ENCODE measurements at places on chromosomes 4 and X.
A peak's percentile ranks its signal among the peaks of the same experiment; 100 is the strongest.

GRCh38 chr4:102116121-102116520 is 229.2 kb downstream of the SLC39A8 start:
- no peak for DNase-seq

DNA sequence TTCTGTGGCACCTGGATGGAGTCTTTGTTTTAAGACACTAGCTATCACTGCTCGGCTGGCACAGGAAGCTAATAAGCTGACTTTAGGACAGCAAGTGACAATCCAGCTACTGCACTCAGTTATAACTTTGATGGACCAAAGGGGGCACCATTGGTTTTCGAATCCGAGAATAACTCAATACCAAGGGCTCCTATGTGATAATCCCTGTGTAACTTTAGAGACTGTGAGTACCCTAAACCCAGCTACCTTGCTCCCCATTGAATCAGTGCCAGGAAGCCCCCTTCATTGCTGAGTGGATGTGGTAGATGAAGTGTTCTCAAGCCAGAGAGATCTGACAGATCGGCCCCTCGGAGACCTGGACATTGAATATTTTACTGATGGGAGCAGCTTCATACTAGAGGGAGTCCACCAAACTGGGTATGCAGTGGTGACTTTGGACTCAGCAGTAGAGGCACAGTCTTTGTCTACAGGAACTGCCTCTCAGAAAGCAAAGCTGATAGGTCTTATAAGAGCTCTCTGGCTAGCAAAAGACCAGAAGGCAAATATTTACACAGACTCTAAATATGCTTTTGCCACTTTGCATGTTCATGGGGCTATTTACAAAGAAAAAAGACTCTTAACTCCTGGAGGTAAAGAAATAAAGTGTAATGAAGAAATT is 35.5 kb upstream of the UGT2B7 start:
- DNase-seq, result no peak

GRCh38 chr4:82721819-82722423 is 76.7 kb downstream of the SCD5 start:
- no peak for DNase-seq

DNA sequence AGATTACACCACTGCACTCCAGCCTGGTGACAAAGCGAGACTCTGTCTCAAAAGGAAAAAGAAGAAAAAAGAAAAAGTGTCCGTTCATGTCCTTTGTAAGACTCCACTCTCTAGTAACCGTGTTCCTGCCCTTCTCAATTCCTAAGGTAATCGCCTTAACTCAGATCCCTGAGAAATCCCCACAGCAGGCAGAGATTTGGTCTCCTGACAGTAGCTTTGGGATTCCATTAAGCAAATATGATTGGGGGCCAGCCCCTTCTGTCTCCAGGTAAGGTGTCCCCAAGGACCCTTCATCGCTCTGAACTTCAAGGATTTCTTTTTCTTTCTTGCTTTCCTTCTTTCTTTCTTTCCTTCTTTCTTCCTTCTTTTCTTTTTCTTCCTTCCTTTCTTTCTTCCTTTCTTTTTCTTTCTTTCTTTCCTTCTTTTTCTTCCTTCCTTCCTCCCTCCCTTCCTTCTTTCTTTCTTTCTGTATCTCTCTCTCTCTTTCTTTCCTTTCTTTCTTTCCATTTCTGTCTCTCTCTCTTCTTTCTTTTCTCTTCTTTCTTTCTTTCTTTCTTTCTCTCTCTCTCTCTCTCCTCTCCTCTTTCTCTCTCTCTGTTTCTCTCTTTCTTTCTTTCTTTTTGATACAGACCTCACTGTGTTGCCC is 2.1 kb upstream of the ASMT start:
- DNase-seq, result no peak

DNA sequence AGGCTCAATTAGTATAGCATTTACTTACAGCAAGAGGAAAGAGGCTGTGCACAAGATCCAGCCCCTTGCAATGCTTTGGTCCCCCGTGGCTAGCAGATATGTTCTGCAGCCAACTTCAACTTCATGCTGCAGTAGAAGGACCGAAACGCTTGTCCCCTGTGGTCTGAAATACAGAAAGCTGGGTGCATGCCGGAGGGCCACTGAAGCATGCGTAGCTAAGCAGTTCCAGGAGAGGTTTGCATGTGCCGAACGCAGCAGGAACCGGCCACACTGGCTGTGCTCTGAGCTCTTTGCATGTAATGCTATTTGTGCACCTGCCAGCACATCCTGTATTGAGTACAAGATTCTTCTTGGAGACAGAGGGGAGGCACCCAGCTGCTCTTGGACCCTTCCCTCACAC is 35.8 kb upstream of the SHISA3 start:
- DNase-seq, result no peak

GRCh38 chrX:153820601-153821000 is 9.7 kb downstream of the PDZD4 start:
- no peak for DNase-seq

GRCh38 chr4:74206088-74206825 is 48.3 kb downstream of the MTHFD2L start:
- DNase-seq, result no peak

DNA sequence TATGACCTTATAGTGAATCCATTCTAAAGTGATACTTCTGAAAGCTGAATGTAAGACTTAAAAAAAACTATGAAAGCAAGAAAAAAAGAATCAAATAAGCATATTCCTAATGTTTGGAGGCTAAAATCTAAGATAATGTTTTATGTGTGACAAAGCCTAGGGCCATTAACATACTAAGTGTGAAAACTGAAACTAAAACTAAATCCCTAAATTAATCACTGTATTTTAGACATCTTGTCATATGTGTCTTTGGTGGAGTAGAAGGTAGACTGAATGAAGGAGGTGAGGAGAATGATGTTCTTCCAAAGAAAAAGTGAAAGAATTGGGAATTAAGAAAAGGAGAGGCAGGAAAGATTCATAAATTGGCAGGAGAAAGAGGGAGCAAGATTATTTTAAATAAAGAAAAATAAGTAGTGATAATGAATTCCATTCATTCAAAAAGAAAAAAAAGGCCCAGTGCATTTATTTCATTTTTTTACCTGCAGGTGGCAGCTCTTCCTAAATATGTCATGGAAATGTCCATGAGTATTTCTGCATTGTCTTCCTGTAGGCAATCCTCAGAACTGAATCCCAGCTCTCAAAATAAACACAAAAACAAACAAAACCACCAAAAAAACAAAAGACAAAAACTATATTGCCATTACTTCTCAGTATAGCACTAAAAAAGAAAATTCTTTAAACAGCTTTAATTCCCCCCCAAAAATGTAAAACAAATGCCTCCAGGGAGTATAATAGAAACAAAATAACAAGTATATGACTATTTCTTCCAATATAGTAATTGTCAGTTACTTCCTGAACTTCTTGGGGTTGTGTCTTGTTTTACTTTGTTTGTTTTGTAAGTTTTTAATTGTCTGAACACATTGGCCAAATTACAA is 17.0 kb upstream of the AP1AR start:
- no peak for DNase-seq

DNA sequence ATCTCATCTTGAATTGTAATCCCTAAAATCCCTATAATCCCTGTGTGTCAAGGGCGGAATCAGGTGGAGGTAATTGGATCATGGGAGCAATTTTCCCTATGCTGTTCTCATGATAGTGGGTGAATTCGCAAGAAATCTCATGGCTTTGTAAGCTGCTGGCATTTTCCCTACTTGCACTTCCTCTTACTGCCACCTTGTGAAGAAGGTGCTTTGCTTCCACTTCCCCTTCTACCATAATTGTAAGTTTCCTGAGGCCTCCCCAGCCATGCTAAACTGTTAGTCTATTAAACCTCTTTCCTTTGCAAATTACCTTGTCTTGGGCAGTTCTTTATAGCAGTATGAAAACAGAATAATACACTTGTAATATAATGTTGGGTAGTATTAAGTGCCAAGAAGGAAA is 1087.4 kb upstream of the SLIT2 start:
- DNase-seq, result no peak

DNA sequence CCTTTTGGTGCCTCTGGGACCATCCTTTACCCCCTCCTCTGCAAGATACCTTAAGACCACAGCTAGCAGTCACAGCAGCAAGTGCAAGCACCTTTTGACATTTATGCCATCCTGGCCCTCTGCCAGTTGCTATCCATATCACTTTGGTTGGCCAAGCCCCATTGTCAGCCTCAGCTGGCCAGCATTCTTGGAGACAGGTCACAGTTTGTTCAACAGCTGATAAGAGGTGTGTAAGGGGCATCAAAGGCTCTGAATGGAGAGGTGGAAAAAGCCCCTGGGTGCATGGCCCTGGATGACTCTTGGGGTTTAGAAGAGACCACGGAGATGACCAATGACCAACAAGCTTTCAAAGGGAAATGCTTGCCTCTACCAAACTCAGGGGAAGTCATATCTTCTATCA is 133.6 kb upstream of the MAMLD1 start:
- no peak for DNase-seq

DNA sequence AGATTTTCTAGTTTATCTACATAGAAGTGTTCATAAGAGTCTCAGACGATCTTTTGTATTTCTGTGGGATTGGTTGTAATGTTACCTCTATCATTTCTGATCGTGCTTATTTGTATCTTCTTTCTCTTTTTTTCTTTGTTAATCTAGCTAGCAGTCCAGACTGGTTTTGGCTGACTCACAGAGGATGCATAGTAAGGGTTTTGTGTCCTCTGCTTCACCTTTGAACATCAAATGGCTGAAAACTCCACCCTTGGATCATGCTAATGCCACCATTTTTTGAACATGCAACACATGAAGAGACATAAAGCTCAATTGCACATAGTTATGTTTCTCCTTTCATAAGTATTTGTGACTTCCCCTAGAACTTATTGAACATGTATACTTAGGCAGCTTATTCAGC is 22.8 kb downstream of the TMPRSS11A start:
- DNase-seq, result no peak

- no peak for DNase-seq
These were observed 24.3 kb downstream of the GAK start for GRCh38 chr4:907691-908425.

GRCh38 chr4:152843481-152844090 is 63.8 kb downstream of the ARFIP1 start:
- no peak for DNase-seq

DNA sequence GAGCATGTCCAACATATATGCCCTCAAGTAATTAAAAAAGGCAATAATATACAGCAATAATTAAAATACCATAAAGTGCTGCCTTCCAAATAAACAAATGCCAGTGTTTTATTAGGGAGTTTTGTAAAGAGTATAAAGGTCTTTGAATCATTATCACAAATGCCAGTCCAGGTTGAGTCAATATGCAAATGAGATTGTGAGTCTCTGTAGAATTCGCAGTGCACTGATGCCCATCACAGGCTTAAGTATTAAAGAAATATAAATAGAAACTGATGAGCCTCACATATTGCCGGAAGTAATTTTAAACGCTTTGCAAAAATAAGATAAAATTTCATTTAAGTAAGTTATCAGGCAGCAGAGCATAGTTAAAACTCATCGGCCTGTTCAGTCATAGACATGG is 205.0 kb upstream of the TECRL start:
- no peak for DNase-seq

- DNase-seq, result no peak
These were observed 63.3 kb downstream of the GALNT7 start for GRCh38 chr4:173231916-173232315.

- DNase-seq, result no peak
These were observed 58.2 kb upstream of the DKK2 start for GRCh38 chr4:107094332-107094731.

- DNase-seq, result no peak
These were observed 477.1 kb downstream of the DTHD1 start for GRCh38 chr4:36758312-36759178.

DNA sequence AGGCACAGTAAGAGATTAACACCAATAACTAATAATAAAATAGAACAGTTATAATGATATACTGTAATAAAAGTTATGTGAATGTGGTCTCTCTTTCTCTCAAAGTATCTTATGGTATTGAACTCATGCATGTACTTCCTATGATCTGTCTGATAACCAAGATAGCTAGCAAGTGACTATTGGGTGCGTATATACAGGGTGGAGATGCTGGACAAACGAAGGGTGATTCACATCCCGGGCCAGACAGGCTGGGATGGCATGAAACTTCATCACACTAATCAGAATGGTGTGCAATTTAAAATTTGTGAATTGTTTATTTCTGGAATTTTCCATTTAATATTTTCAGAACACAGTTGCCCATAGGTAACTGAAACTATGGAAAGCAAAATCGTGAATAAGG is 96.8 kb downstream of the PHEX start:
- no peak for DNase-seq

GRCh38 chr4:1360423-1361283 is 13.6 kb downstream of the UVSSA start:
- no peak for DNase-seq

- no peak for DNase-seq
These were observed 71.0 kb upstream of the AFAP1 start for GRCh38 chr4:8010618-8011017.

DNA sequence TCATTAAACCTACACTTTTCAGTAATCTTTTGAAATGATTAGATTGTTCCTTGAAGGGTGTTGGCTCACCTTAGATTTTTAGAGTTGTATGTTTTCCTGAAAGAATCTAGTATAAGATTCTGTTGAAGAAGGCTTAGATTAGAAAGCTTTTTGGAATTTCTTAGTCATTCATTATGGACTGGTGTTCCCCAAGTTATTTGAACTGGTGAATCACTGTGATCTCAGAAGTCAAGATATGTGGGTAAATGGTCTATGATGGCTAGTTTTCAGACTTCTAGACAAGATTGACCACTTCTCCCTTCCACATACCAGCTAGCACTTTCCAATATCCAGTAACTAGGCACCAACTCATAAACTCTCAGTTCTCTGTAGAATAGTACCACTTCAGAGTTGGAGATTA is 138.1 kb downstream of the KDM6A start:
- no peak for DNase-seq

- no peak for DNase-seq
These were observed 70.9 kb downstream of the ATXN3L start for GRCh38 chrX:13248867-13249486.

DNA sequence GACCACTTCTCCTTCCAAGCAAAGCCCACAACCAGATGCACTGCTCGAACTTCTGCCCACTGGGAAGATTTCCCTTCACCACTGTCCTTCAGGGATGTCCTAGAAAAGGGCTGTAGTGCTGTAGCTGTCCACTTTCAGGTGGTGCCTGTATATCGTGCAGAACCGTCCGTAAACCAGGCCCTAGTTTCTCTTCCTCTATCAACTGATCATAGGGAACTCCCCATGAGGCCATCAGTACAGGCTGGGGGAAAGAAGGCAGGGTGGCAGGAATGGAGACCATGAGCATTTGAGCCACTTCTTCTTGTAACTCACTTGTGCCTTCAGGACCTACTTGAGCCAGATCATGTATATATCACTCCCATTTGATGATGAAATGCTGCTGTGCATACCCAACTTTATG is 57.3 kb upstream of the FAM9B start:
- DNase-seq, result no peak

- no peak for DNase-seq
These were observed 98.9 kb downstream of the TLL1 start for GRCh38 chr4:165971933-165972332.

- no peak for DNase-seq
These were observed 20.8 kb downstream of the MBNL3 start for GRCh38 chrX:132467989-132468388.

DNA sequence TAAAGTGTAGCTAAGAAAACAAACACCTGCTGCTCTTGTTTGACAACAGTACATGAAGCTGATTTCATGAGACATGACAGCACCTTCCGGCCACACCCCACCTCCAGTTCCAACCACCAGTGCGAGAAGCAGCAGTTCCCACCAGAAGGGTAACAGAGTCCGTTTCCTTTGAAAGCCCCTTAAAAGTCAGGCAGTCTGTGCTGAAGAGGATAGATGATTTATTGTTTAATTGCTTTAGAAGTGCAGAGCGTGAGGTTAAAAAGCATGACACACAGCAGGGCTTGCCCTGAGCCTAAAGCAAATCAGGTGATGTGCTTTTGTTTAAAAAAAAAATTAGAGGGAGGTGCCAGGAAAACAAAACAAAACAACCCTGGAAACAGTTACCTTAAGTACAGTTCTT is 82.6 kb downstream of the HADH start:
- DNase-seq, result peak; percentile 34
